ENCODE measurements at places on chromosomes 1 and 21.

GRCh38 chr21:16969636-16970035, 543.2 kb upstream of the CXADR start:
- no peak for DNase-seq

GRCh38 chr1:48469616-48470480, 2.2 kb downstream of the SPATA6 start:
- DNase-seq = no peak

DNA sequence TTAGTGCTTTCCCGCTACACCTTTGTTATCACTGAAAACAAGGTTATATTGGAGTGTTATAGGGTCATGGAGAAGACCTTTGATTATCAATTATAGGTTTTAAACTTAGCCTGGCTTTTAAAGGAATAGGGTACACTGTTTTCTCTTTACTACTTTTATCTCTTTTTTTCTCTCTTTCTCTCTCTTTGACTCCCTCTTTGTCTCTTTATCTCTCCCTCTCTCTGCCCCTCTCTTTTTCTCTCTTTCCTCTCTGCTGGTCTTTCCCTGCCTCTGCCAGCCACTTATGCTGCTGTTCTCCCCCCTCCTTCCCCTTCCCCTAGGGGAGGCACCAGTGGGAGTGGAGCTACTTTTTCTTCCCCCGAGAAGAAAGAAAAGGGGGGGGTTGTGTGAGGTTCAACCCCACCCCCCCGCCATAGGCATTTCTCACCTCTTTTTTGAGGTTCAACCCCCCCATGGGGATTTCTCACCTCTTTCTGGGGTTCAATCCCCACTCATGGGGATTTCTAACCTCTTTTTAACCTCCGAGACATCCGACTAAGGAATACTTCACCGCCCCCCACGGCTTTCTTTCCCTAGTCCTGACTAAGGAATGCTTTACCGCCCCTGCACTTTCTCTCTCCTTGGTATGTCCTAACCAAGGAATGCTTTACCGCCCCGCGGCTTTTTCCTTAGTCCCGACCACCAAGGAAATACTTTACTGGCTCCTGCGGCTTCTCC, 17.2 kb upstream of the ZBTB8B start:
- DNase-seq = no peak

- no peak for DNase-seq
These were observed 25.8 kb downstream of the ABCA4 start for GRCh38 chr1:94095112-94095637.

- no peak for DNase-seq
These were observed 10.9 kb upstream of the SSBP3 start for GRCh38 chr1:54417123-54417522.

- DNase-seq = no peak
These were observed 12.2 kb upstream of the NEK2 start for GRCh38 chr1:211687462-211688215.
